ENCODE measurements at places on chromosomes 2 and 18.
A peak's percentile ranks its signal among the peaks of the same experiment; 100 is the strongest.

DNA sequence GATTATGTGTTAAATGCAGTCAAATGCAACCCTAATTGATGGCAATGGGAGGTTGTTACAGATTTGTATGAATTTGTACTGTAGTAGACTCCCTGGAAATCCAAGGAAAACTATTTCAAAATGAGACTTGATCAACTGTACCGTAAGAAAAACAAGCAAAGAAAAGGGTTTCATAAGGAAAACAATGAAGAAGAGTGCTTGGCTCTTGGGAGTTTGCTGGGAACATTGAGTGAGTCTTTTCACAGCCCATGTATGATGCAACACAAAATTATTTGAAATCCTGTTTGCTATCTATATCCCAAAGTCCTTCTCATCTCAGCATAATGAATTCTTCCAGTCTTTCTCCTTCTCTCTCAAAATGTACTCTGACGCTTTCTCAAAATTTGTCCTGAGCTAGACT lies 67.0 kb upstream of the OSR1 start:
- DNase-seq = no peak

DNA sequence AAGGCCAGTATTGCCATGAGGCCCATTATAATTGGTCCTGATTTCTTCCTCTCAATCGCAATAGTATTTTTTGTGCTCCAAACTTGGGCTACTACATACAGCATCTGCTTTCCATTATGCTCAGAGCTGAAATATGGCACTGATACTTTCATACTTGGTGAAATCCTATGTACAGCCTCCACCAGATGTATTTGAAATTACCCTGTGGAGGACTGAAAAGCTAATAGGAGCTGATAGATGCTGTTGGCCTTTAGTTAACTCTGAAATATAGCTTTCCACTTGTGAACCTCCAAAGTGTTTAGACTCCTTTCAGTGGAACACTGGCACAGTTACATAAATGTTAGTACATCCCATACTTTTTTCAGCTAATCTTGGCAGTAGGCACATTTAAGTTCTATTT lies 205.7 kb downstream of the NEDD4L start:
- no peak for DNase-seq

DNA sequence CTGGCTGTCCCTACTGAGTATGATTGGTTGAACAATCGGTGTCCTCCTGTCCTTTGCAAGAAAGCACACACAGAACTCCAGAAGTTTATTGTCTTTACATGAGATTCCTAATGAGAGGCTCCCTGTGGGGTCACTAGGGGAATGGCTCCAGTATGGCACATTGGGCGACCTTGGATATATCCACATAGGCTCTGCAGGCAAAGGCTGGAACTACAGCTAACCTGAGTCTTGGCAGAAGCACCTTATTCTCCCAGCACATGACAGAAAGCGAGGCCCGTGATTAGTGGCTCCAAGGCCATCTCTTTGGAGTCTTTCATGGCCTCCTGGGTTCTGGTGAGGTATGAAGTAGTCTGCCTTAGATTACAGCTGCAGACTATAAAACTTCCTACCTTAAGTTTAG lies 49.0 kb downstream of the ZDBF2 start:
- no peak for DNase-seq

DNA sequence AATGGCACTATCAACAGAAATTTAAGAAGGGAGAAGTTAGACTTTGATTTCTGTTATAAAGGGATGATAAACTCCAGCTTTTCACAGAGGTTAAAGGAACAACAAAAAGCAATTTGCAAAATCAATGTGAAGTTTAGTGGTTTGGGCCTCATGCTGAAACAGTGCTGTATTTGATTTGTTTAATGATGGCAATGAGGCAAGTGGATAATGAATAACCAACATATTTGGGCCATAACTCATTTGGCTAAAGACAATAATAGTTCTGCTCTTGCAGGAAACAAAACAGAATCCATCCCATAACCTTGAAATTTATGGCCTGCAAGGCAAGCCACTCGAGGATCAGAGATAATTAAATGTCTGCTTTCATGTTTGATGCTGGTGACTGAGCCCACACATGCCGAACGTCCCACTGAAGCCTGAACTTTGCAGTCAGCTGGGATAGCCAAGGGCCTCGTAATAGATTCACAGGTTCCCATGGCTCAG lies 56.5 kb downstream of the TPGS2 start:
- no peak for DNase-seq

DNA sequence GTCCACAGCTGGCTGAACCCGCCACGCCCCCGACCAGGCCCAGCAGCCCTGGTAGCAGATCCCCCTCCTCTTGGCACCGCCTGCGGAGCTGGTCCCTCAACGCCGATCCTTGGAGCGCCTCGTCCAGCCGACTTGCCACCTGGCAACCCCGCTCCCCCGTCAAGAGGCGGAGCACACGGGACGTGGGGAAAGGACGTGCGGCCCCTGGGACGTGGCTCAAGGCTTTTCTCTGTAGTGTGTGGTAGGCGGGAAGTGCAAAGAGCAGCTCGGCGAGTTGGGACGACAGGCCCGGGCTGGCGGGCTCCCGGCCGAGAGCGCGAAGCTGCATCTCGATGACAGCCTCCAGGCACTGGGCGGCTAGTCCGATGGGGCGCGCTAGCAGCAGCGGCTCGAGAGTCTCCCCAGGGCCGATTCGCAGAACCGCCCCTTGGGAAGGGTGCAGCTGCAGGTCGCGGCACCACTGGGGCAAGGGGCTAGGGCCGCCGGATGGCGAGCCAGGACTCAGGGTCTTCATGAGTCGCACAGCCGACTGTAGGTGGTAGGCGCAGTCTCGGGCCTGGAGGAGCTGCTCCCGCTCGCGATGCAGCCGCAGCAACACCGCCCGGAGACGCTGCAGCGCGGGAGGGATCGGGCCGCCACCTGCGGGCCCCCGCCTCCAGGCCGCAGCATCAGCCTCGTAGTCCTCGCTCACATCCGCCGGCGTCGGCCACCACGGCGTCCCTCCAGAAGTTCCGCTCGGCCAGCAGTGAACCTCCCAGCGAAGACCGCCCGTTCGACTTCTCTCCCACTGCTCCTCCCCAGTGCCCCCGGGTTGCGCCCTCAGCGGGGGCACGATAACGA lies 617 bp downstream of the CCDC142 start:
- DNase-seq = no peak

GRCh38 chr2:175158894-175159293 lies 9.1 kb downstream of the ATF2 start:
- DNase-seq = no peak

- no peak for DNase-seq
These were observed 79.4 kb upstream of the ALKAL2 start for GRCh38 chr2:367246-367645.

DNA sequence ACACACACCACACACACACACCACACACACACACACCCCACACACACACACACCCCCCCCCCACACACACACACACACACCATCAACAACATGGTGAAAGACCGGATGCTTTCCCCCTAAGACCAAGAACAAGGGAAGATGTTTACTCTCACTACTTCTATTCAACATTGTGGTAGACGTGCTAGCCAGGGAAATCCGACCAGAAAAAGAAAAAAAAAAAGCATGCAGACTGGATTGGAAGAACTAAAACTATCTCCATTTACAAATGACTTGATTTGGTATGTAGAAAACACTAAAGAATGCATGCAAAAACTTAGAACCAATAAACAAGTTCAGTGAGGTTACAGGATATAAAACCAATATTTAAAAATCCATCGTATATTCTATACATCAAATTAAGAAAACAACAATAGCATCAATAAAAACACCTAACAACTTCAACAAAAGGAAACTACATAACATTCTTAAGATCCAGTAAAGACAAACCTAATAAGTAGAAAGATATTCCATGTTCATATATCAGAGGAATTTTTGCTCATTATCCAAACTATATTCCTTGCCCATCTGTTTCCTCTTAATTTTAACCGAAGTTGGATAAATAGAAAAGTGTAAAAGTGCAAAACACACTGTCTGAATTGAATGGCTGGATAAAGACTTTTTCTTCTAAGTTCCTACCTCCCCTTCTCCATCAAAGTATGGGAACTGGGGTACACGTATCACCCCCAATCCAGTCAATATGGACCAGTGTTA lies 51.5 kb upstream of the RNU4ATAC start:
- DNase-seq = no peak

GRCh38 chr2:169511818-169512217 lies 2.3 kb downstream of the KLHL41 start:
- DNase-seq = no peak

DNA sequence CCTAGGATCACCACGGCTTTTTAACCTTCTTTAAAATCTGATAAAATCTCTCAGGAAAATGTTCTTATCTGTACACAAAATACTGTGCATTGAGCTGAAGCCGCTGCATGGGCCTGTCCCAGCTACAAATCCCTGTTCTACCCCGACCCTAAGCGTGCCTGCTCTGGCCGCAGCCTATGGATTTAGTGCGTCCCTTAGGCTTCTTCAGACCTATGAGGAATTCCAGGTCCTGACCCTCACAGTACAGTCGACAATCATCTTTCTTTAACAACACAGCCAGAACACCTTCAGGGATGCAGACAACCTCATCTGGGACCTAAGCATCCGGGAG lies 477 bp upstream of the WDCP start:
- DNase-seq = no peak

GRCh38 chr2:27496357-27497287 lies at the start of gene GCKR:
Gene GCKR (plus strand): TSS chr2:27496839. CDS start chr2:27496905, 66 bp downstream.
- no peak for DNase-seq

- DNase-seq = no peak
These were observed 1355.1 kb upstream of the ZEB2 start for GRCh38 chr2:145875016-145875415.

GRCh38 chr2:88472811-88473210 lies 20.3 kb upstream of the FOXI3 start:
- no peak for DNase-seq

- no peak for DNase-seq
These were observed 254.8 kb downstream of the TGIF1 start for GRCh38 chr18:3704556-3705344.

DNA sequence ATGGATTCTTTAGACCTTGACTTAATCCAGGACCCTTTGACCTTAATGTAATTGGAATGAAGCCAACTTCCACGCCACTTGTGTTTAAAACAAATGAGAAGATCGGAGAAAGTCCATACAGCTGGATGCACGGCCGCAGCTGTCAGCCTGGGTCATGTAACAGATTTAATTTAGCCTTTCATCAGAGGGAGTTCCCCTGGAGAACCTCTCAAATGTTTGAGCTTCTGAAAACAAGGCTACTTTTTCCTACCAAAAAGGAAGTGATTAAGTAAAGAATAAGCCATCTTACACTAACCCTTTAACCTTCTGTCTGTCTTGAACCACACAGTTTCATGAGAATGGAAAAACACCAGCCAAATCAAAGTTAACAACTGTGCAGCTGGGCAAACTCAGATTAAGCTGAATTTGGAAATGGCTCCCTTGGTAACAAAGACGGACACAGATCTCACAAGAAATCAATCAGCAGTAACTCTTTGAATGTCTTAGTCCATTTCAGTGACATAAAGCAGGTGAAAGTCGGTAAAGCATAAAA lies 103.6 kb downstream of the DOCK10 start:
- DNase-seq = peak; percentile 27

GRCh38 chr18:56501896-56502295 lies 136.5 kb downstream of the TXNL1 start:
- no peak for DNase-seq

- DNase-seq = no peak
These were observed 877 bp upstream of the BCL2L11 start for GRCh38 chr2:111119822-111120252.

GRCh38 chr2:18503376-18504228 lies 56.9 kb downstream of the RDH14 start:
- no peak for DNase-seq

- DNase-seq = peak; percentile 28
These were observed 85.3 kb upstream of the RANBP2 start for GRCh38 chr2:108634011-108634410.

GRCh38 chr18:14939141-14939540 lies 191.2 kb downstream of the ANKRD30B start:
- no peak for DNase-seq

DNA sequence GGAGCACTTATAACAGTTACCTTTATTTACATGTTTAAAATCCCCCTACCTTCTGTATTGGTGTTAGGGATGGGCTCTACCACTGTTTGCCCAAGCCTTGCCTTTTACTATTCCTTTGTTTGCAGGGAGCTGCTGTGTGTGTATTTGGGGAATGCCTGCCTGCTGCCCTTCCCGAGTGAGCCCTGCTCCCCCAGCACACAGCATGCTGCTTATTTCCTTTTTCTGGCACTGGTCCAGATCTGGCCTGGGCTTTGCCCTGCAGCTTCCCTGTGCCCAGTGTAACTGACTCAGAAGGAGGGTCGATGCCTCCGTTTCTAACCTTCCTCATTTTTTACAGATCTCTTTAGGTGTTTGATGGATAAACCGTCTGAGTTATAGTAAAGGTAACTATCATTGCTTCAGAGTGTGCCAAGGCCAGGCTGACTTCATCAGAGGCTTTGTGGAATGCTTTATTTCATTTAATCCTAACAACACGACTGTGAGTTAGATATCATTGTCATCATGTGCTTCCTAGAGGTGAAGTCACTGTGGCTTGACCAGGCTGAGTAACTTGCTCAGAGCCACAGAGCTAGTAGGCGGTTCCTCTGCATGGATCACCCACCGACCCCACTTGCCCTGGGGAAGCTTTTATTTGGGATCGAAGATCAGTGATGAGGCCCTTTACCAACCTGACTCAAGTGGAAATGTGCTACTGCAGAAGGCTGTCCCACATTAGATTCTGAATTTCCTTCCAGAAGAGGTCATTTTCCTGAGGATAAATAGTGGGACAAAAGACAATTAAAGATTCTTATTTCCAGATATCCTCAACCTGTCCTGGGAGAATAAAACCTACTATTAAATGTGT lies 238.8 kb downstream of the ZNF407 start:
- DNase-seq = peak; percentile 65

DNA sequence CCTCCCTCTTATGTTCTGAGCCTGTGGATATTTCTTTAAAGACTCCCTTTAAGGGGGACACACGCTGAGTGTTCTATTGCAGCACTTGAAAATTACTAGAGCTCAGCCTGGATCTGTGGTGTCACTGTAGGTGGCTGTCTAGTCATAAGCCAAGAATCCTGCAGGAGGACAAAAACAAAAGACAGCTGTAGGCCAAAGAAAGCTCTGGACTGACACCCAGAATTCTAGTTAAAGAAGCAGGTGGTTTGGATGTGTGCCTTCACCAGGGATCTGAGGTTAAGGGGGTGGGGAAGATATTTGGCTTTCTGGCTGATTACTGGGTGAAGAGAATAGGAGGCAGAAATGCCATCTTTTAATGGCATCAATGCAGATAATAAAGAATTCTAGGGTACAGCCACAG lies 842.5 kb upstream of the NXPH2 start:
- no peak for DNase-seq

- no peak for DNase-seq
These were observed 220.5 kb upstream of the RAB6C start for GRCh38 chr2:129758784-129759471.

DNA sequence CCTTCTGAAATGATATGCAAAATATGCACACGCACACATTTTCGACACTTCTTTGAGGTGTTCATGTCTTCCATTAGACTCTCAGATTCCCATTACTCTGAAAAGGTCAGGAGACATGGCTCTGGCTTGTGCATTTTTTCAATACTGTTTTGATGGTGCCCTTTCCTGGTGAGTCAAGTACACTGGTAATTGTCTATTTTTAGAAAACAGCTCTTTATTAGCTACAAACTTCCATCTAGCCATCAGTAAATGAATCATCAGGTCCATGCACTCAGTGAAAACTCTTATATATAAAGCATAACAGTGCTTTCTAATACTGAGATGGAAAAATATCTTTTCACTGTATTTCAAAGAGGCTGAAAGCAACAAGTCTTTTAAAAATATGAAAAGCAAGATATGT lies 194.9 kb downstream of the GALNT1 start:
- no peak for DNase-seq

- no peak for DNase-seq
These were observed 222.8 kb downstream of the NAPG start for GRCh38 chr18:10748641-10749040.
